ENCODE measurements at places on chromosomes 3 and 15.

GRCh38 chr3:3346556-3346955, 167.1 kb upstream of the CRBN start:
- no peak for DNase-seq

- DNase-seq, result no peak
Observed at GRCh38 chr3:124854009-124854408, 33.2 kb downstream of the ITGB5 start.

DNA sequence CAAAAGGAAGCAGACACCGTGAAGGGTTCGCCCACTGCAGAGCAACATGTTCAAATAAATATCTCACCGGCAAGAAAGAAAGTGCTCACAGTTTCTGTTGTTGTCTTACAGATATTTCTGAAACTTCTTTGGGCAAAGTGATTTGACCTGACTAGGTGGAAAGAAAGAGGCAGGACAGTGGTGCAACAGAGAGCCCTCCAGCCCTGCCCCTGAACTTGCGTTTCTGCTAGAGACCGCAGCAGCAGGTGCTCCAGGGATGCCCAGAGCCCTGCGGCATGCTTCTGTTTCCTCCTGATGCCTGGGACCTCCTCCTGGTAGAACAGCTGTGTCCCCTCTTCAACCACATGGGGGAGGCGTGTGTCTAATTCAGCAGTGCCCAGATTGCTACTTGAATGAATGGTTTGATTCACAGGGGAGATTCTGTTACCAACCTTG, 123.4 kb downstream of the ATP10A start:
- peak; percentile 53 for DNase-seq

DNA sequence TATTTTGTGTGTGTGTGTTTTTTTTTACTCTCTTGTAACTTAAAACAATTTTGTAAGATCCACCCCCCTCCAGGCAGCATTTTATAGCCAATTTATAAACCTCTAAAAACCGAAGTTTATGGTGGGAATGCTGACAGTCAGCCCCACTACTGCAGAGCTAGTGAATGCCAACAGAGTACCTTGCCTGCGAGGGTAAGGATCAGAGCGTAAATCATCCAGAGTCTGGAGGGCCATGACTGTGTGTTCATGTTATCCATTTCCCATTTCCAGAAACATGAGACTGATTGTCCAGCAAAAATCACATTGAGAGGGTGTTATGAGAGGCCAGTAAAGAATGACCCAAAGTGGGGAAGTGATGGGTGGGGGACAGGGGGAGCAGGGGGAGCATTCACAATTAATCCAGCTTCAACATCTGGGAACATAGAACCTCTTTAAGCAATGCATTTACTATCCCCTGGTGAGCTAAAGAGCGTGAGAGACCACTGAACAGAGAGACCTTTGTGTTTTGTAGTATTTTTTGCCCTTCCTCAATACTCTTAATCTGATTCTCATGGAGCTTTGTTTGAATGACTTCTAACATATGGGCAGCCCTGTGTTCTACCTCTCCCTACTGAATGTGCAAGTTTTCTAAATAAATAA, 464.5 kb downstream of the RBMS3 start:
- DNase-seq, result no peak

DNA sequence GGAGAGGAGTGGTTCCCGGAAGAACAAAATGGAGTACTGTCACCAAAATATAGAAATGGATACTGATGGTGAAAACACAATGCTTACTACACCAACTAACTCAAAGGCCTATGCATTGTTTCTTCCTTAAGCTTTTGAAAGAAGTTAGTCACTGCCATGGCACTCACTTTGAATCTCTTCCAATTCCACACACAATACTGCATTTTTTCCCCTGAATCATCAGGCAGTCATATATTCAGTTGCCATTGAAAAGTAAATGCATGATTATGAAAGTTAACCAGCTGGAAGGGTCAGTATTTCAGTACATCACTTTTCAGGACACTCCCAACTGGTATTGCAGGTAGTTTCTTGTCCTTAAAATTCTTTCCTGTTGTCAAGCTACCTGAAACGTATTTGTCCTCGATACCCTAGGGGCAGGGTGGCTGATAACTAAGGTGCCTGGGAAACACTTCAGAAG, 9.0 kb upstream of the LRRFIP2 start:
- no peak for DNase-seq

DNA sequence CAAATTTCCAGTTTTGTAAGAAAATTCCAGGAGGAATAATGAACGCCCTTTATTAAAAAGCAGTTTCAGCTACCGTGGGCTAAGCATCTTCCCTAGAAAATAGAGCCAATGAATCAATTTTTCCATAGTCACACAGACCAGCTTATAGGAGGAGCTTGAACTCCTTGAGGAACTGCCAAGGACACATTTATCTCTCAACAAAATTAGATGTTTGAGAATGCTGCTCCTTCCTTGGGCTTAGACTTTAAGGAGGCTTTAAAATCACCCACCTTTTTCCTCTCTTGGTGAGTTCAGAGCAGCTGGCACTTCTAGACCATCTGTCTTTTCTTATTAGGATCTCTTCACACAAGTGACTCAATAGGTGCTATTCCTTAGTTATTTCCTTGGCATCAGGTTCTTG, 588.0 kb downstream of the SQOR start:
- DNase-seq, result no peak

DNA sequence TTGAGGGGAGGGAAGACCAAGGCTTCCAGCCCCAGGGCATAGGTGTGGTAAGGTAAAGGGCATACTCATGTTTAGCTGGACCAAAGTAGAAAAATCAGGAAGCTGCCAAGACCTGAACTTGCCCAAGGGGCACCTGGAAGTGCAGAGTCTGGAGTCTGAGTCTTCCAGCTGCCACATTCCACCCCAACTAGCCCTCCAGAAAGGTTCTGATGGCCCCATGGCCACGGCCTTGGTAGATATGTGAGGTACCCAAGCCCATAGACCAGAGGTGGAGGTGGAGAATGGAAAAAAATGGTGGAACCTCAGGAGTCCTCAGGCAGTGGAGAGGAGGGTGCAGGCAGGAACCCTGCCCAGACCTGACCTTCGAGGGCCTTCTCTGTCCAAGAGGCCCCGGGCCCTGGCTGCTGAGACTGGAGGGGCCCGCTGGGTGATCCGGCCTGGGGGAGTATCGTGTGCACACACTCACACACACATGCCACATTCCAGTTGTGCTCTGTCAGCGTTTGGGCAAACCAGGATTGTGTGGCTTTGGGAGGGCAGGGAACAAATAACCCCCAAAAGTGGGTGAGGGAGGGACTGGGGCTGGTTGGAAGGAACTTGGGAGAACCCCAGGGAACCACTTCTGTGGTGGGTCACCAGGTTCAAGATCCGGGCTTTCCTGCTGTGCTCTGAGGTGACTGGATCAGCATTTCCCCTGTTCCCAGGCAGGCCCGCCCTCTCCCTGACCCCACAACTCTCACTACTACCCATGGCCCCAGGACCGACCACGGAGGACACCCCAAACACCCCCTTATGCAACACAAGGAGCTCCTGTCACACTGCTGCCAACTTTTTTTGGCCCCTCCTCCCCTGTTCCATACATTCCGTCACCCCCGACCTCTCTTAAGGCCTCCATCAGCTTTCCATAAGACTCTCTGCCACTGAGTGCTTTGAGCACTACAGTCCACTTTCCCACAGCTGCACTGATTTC, 11.6 kb downstream of the MYL3 start:
- DNase-seq, result peak; percentile 18

DNA sequence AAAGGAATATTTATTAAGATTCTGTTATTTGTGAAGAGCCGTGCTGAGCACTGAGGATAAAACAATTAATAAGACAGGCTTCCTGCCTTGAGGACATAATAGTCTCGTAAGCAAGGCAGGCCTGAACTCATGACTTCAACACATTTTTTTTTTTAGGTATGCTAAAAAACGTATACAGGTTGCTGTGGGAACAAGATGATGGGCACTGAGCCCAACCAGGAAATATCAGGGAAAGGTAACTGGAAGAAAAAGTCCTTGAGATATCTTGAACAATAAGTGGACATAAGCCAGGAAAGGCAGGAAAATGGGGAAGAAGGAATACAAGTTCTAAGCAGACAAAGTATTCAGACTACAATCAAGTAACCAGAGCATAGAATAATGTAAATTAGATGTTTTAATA, 26.1 kb downstream of the CERS3 start:
- DNase-seq, result no peak

GRCh38 chr3:197420115-197420514, 121.7 kb upstream of the DLG1 start:
- no peak for DNase-seq

DNA sequence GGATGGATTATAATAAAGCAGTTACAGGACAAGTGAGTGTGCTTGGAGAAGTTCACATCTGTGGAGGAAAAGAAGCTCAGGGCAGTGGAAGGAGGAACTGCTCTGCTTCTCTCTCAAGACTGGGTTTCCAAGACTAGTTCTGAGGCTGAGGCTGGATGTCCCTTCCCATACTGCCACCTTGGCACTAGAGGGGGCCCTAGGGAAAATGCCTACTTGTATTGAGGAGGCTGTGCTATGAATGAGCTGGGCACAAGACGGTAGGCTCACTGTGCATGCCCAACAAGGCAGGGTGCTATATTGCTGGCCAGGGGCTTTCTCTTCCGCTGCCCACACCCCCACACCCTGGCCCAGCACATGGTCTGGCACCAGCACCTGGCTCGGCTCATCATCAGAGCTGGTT, 65.2 kb downstream of the SLCO2A1 start:
- DNase-seq, result no peak

DNA sequence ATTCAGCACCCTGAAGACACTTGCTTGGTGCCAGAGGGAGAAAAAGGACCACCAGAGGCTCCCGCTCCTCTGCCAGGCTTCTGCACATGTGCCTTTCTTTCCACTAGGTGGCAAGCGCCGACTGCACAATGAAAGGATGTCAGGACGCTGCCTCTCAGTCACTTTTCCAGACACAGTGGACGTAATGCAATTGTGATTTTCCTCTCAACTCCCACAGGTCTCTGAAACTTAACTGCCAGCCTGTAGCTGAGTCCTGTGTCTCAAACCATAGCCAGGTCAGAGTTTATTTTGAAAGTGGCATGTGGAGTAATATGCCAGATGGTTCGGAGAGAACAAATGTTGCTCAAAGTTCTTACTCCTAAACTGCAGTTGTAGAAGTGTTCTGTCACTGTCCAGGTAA, 162.9 kb downstream of the ITPR1 start:
- peak; percentile 82 for DNase-seq

DNA sequence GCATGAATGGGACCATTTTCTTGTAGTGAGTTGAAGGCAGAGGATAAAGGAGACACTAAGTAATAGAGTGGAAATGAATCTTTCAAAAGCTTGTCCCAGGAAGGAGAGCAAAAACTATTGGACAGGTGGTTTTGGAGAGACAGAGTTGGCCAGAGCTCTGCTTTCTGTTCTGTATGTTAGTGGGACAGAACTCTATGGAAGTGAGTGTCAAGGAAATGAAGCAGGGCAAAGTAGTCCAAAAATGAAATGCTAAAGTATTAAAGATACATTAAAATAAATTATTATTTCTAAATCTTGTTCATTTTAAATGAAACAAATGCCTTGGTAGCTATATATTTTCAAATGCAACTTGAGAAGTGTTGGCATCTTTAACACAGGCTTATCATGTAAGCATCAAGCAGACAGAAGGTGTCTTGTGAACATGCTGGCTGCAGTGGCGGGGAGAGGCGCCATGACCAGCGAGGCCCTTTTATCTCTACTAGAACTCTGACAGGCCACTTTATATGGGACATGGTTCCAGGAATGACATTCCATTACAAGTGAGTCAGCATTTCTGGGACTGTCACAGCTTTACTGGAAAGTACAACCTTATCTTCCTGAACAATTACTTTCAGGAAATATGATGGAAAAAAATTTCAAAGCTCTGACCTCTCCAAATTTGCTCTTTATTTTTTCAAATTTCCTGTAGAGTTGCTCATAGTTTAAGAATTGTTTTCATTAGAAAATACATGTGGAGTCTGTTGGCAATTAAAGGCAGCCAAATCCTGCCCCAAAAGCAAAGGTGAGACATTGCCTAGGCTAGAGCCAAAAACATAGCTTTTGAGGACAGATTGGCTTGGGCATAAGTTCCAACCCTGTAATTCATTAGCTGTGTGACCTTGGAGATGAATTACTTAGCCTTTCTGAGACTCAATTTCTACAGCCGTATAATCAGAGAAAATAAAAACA, 106.5 kb downstream of the ECT2 start:
- no peak for DNase-seq

GRCh38 chr3:8546609-8547008, 45.0 kb downstream of the LMCD1 start:
- DNase-seq, result no peak

DNA sequence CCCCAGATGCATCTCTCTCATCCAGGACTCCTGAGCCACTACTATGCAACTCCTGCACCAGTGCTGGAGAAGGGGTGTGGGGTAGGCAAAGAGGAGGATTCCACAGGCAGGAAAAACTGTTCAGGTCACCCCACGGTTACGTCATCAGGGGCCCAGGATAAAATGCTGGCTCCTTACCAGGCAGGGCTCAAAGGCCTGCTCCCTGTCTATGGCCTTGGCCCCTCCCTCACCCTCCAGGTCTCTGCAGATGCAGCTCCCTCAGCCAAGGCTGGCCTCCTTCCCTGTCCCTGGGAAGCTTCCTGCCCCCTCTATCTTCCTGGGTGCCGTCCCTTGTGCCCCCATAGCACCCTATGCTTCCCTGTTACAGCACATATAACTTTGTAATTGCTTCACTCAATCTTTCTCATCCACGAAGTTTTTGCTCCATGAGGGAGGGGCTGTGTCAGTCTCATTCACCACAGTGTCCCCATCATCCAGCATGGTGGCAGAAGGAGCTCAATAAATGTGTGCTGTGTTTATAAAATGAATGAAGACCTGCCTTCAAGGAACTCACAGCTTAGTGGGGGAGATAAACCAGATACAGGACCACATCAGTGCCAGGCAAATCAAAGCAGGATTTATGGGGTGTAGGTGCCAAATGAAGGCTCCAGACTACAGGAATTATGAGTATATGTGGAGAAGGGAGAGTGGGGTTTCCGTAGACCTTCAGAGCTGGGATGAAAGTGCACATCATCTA, 18.6 kb downstream of the KBTBD13 start:
- no peak for DNase-seq

Data from H9 (cell line).